ENCODE measurements at places on chromosomes 16 and 17. TPM values are rescaled to one million over a fixed set of nuclear protein-coding genes. Genes with fewer than 3 reads are reported as not detected.
A peak's percentile ranks its signal among the peaks of the same experiment; 100 is the strongest.

MON1B gene
- total RNA-seq: 26.2 TPM

SP6 gene
- 0.24 TPM for total RNA-seq

GID4 gene
- total RNA-seq: 9.6 TPM

ACBD4 gene
- total RNA-seq: 11.3 TPM

HSD17B2 gene
- 27.1 TPM for total RNA-seq

KSR1 gene
- total RNA-seq: 102 TPM

HOXB13 gene
- not detected for total RNA-seq

SOX8 gene
- 0.70 TPM for total RNA-seq

MYL11 gene
- not detected for total RNA-seq

MYH3 gene
- total RNA-seq: 2.0 TPM

NPIPB2 gene
- 4.1 TPM for total RNA-seq

CCDC144A gene
- total RNA-seq: 5.7 TPM

DNA sequence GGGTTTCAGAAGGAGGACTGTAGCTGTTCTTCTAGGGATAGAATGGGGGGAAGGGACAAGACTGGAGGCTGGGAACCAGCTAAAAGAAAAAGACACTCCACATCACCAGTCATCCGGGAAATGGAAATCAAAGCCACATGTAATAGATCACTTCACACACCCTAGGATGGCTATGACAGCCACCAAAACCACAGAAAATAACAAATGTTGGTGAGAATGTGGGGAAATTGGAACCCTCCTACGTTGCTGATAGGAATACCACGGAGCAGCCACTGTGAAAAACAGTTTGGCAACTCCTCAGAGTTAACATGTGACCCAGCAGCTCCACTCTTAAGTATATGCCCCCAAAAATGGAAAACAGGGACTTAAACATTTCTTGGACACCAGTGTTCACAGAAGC is 2.3 kb downstream of the TLE7 start:
- no peak for DNase-seq

GRCh38 chr17:31320241-31320640 is 1.2 kb downstream of the EVI2A start:
- no peak for DNase-seq

GRCh38 chr16:66845791-66846221 is 1.6 kb downstream of the CA7 start:
- peak; percentile 57 for DNase-seq

DNA sequence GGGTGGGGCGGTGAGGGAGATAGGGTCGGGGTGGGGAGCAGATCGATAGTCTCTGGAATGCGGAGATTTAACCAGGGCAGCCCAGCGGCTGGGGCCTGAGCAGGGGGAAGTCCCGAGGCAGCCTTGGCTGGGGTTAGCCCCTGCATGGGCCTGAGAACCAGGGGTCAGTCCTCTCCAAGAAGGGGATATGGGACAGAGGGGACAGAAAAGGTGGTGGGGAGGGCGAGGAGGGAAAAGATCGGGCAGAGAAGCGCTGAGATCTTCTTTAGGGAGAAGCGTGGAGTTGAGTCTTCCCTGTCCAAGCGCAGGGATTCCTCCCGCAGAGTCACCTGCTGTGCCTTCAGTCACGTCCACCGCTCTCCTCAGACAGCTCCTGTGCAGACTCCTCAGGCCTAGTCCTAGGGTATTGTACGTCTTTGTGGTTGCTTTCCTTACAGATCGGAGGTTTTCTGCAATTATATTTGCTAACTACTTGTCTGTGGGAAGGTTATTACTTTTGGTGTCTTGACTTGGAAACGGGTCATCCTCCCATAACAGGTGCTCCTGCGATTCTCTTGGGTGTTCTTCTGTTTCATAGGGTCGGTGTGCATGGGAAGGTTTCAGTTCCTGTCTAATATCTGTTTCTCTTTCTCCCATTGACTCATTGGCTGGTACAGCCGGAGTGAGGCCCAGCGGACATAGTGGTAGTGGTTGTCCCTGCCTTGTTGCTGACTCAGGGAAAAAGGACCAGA is 952 bp downstream of the CD300A start:
- DNase-seq: no peak

GRCh38 chr16:89164436-89164835 is 7.1 kb upstream of the CDH15 start:
- peak; percentile 25 for DNase-seq

DNA sequence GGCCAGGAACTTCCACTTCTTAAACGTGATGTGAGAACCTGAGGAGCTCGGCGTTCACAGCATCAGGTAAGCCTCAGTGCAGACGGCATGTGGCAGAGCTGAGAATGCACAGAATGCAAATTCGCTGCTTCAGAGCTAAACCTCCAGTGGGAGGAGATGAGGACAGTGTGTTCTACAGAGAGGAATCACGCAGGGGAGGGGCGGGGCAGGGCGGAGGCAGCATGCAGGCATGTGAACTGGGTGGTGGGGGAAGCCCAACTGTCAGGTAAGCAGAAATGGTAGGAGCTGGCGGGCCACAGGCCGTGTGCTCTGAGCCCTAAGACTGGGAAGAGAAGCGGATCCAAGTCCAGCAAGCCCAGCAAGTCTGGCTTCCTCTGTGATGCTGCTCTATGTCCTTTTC is 94.7 kb downstream of the ZNF778 start:
- DNase-seq: no peak

DNA sequence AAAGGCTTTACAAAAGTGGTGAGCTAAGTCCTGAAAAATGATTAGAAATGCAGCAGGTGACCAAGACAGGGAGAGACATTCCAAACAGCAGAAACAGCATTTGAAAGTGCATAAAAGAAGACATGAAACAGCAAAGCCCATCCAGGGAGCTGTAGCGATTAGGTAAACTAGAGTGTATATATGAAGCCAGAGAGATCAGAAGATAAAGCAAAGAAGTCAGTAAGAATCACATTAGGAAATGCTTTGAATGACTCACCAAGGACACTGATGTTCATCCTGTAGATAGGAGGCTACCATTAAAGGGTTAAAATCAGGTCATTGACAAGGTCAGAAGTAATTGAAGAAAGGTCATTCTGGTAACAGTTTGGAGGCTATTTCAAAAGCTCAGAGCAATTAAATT is 27.6 kb upstream of the VAT1L start:
- no peak for DNase-seq

GRCh38 chr16:69918241-69918640 is 32.9 kb upstream of the CLEC18A start:
- DNase-seq: no peak

- no peak for DNase-seq
Observed at GRCh38 chr17:49674507-49674906, 3.4 kb downstream of the SPOP start.

DNA sequence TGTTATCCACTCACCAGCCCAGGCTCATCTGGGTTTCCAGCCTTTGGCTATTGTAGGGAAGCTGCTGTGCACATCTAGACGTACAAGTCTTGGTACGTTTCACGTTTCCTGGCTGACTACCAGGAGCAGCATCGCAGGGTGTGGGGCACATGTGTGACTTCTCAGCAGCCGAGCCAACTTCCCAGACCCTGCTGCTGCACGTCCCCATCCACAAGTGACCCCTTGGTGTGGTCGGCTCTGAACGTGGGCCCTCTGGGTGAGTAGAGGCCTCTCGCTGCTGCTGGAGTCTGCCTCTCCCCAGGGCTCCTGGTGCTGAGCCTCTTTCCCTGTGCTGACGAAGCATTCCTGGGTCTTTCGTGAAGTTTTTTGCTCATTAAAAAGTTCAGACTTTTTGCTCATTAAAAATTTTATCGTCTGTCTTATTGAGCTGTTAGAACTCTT is 70.2 kb upstream of the ZNF750 start:
- peak; percentile 61 for DNase-seq

- peak; percentile 59 for DNase-seq
Observed at GRCh38 chr17:7173687-7174602, 5.2 kb downstream of the ASGR1 start.

DNA sequence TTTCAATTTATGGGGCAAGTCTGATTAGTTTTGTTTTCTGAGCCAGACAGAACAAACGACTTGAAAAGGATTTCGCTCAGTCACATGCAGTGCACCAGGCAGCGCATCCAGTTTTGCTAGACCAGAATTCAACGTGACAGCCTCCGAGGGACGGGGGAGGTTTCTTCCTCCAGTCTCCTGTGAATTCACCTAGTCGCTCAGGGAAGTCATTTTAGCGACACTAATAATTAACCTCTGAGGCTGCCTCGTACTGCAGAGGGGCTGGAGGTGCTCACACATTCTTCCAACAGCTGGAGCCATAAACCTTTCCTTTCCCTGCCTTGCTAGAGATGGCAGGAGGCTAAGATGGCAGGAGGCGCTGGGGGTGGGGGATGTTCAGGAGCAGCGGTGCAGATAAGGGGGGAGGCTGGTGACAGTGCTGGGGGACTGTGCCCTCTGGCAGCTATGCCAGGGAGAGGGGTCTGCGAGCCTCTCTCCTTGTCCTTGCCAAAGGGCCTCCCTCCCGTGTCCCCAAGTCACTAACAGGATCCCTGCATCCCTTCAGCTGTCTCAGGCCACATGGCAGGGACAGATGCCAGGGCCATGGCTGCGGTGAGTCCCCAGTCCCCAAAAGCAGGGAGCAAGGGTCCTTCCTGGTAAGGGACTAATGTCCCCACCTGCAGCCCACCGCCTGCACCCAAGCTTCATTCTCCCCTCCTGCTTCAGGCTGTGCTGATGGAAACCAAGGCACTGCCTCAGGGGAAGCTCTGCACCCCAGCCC is 24.0 kb downstream of the MXRA7 start:
- no peak for DNase-seq

DNA sequence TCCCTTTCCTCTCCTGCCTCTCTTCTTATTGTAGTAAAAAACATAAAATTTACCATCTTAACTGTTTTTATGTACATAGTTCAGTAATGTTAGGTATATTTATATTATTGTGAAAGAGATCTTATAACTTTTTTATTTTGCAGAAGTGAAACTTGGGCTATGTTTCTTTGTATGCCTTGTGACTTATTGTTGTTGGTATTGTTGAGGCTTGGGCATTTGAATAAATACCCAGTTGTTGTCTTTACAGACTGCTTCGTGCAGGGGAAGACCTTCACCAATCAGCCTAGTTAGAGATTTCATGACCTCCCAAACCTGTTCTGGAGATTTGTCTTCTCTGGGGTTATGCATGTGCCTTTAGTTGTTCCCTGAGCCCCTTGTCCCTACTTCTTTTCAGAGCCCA is 31.9 kb downstream of the REXO5 start:
- no peak for DNase-seq

GRCh38 chr16:66418165-66418962 is 8.7 kb upstream of the BEAN1 start:
- no peak for DNase-seq

DNA sequence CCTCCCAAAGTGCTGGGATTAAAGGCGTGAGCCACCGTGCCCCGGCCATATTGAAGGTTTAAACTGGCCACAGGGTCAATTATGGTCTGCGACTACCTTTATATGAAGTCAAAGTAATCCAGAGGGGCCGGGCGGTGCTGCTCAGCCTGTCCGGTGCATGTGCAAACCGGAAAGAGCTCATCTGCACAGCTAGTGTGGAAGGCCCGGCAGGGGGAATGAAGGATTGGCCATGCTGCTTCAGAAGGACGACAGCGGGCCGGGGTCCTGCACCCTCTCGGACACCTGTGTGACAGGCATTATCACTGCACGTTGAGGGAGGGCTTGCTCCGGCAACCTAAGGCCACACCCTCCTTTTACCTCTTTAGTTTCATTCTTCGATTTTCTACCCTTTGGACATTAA is 23.6 kb downstream of the TMEM204 start:
- DNase-seq: no peak

GRCh38 chr17:34711646-34712045 is 132.3 kb downstream of the TMEM132E start:
- no peak for DNase-seq

DNA sequence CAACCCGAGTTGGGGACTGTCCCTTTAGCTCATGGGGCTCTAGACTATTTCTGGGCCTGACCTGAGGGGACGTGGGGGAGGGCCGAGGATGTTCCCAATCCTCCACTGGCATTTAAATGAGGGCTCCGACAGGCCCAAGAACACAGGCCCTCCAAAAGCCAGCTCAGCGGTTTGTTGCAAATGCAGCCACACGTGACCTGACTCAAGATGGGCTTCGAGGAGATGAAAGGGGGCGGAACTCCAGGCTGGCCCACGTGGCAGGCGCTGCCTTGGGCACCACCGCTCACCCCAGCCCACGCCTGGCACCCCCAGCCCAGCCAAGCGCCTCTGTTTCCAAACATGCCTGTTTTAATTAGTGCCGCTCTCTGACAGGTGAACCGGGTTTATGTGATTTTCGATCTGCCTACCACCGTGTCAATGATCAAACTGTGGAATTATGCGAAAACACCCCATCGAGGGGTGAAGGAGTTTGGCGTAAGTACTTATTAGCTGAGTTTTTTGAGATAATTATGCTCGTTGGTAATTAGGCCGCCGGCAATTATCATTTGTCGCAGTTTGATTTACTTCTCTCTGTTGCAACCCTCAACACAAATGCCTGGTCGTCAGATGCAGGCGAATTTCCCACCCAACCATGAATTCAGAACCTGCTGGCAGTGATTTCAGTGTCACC is 226.7 kb downstream of the KATNIP start:
- DNase-seq: no peak

DNA sequence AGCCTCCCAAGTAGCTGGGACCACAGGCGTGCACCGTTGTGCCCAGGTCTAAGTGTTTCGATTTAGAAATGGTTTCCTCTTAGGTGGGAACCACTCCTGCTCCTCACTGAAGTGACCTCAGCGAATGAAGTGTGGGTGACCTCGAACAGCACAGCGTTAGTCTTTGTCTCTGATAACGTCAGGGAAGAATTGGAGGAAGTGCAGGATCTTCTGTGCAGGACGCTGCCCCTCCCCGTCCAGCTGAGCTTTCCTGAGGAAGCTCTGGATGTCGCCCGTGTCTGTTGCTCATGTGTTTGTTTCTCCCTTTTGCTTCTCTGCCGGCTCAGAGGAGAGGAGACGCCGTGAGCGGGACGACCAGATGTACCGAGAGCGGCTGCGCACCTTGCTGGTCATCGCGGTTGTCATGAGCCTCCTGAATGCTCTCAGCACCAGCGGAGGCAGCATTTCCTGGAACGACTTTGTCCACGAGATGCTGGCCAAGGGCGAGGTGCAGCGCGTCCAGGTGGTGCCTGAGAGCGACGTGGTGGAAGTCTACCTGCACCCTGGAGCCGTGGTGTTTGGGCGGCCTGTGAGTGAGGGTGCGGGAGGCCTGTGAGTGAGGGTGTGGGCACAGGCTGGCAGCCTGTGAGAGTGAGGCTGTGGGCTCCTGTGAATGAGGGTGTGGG is 15.6 kb downstream of the SPG7 start:
- DNase-seq: no peak

DNA sequence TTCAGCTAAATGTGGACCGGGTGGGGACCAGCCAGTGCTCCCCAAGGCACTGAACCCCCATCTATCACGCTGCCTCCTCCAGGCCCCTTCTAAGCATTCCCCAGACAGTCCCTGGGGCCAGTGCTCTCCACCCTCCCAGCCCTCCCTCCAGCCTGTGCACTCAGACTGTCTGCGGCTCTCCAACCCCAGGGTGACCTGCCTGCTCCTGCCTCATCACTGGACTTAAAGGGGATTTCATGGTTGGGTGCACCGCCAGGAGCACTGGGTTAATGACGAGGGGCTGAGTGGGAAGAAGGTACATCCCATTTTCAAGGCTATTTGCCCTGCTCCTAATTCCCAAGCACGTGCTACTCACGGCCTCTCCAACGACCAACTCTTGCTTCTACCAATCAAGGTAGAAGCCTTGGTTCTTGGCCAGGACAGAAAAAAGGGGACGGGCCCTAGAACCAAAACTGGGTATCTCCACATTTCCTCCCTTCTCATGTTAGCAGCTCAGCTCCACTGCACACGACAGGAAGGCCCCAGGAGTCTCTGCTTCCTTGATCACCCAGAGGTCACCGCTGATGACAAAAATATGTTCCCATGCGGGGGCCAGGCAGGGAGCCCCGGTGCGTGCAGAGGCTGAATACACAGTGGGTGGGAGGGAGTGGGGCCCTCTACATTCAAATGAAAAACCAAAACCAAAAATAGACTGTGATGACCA is 3.5 kb upstream of the ABR start:
- no peak for DNase-seq
